Large intestine (tissue), 12 donors: ENCODE measurements at places on chromosomes 11 and 22. TPM values are rescaled to one million over a fixed set of nuclear protein-coding genes. Genes with fewer than 3 reads are reported as not detected.

DNA sequence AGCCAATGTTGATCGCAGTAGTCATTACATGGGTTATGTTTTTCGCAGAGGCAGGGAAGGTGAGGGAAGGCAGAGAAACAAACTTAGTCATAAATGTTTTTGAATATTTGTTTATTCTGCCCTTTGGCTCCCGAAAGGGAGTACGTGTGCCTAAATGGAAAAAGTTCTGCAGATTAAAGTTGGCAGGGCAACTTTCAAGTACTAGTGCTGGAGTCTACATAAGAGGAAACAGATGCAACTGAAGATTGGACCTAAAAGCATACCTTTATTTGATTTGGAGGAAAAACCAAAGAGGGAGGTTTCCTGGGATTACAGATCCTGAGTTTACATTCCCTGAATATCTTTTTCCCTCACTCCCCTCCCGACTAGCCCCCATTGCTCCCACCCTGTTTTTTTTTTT, 5.7 kb downstream of the HSD17B12 start:
- DNase-seq = no peak

- DNase-seq = no peak
Observed at GRCh38 chr22:35544189-35544588, 3.6 kb downstream of the RASD2 start.

GRCh38 chr11:94815705-94816344, 47.7 kb downstream of the AMOTL1 start:
- no peak for DNase-seq

GRCh38 chr11:22930816-22931594, 70.7 kb upstream of the CCDC179 start:
- no peak for DNase-seq

KRTAP5-10 gene
- 0.19 TPM for polyA plus RNA-seq

DNA sequence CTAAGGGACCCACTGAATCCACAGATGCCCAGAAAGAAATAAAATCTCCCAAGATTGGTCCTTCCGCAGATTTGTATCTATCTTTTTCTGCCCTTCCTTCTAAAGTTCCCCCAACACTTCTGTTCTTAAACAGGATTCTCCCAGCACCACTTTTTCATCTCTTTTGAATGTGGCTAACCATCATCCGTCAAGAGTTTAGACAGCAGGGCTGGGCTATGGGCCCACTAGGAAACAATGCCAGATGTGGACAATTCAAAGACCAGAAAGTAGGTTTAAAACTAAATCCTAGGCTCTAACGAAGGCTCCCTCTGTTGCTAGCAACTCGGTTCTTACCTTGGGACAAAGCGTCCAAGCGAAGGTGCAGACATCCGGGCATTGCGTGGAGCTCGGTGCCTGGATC, 100.0 kb downstream of the AMBRA1 start:
- DNase-seq = no peak

RFPL2 gene
- polyA plus RNA-seq = 0.21 TPM

- DNase-seq = no peak
Observed at GRCh38 chr11:103624708-103625623, 411.5 kb upstream of the DDI1 start.
